ENCODE measurements at places on chromosomes 12 and 14.
A peak's percentile ranks its signal among the peaks of the same experiment; 100 is the strongest.

DNA sequence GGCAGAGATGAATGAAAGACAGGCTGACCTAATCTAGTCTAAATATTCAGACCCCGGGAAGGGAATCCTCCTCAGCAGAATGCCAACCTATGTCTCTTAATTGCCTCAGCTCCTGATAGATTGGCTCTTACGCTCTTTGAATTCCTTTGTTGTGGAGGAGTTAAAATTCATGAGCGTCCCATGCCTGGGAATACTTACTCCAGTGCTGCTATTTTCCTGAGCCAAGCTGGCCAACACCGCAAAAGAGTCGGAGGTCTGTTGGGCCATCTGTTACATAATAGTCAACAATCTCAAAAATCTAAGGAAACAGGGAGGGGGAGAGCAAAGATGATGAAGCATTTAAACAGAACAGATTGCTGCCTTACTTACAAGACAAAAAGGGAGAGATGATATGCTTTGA is 182.8 kb downstream of the ASCL1 start:
- DNase-seq, result no peak

DNA sequence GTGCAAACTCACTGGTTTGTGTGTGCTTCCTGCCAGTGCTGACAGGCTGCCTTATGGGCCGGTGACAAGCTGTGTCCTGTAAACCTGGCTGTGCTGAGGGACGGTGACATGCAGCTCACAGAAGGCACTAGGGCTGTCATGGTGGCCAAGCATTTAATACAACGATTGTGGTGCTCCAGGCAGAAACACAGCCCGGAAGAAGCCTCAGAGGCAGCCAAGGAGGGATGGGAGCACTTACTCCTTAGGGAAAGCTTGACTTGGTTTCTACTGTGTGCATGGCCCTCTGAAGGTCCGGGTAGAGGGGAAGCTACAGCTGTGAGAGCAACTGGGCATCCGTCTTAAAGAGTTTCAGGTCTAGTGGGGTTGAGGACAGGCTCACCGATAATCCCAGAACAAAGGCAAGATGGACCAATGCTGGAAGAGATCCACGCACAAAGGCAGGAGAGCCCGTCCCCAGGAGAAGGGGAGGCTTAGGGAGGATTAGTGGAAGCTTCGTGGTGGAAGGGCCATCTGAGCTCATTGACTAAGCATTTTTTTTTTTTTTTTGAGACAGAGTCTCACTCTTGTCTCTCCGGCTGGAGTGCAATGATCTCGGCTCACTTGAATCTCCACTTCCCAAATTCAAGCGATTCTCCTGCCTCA is 10.7 kb upstream of the MCRS1 start:
- DNase-seq, result no peak

GRCh38 chr12:26295001-26295400 is 99.6 kb downstream of the SSPN start:
- no peak for DNase-seq

DNA sequence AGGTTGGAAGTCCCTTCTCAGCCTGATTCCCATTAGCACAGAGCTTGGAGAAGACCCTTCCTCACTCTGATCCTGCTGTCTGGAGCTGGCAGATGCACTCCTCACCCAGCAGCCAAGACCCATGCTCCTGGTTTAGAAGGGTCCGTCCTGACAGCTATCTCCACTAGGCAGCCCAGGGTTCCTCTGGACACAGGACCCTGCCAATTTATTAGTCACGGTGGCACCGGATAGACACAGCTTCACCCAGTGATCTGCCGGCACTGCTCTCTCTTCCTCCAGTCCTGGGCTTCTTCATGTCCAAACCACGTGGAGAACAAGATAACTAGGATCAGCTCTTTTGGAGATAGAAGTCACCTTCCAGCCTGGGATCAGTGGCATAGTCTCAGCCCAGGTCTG is 26.2 kb upstream of the TCL1B start:
- DNase-seq, result no peak

GRCh38 chr12:66984962-66985361 is 284.2 kb upstream of the CAND1 start:
- DNase-seq, result no peak

GRCh38 chr12:6605421-6606330 is 1.5 kb downstream of the CHD4 start:
- DNase-seq, result peak; percentile 62

DNA sequence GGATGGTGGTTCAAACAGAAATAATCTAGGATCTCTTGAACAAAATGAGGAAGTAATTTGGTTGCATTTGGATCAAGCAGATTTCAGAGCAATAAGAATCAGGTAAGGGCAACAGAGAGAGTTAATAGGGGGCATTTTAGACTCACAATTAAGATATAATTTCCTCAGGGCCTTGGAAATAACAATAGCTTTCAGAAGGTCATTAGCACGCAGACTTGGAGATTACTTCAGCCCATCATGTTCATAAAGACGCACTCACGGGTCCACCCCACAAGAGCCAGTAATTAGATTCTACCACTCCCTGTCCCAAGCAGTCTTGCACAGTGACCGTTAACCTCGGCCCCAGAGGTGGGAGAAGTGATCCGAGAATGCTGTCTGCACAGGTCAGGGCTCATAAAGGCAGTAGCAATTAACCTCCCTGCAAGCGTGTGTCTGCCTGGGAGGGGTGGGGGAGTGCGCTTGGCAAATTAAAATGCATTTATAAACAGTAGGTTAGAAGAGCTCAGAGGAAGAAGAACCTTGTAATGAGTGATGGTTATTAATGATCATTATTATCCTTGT is 125.7 kb upstream of the CCDC196 start:
- no peak for DNase-seq

DNA sequence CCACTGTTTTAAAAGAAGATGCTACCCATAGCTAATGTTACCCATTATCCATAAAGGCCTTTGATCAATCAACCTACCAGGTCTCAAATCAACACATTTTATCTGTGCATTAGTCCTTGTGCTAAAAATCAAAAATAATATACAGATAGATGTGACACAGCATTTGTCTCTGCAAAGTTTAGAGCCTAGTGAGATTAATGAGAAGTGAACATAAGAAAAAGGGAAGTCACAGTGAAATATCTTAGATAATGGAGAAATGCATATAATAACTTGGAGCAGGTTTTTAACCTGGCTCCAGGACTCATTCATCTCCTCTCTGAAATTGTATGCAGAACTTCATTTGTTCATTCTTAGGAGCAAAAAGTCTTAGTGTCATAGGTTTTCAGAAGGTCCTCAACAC is 7.2 kb downstream of the PDE3A start:
- DNase-seq, result no peak

GRCh38 chr12:125519026-125519651 is 453.9 kb downstream of the AACS start:
- DNase-seq, result no peak

- DNase-seq, result no peak
Measured at GRCh38 chr12:104638851-104639240, 182.1 kb downstream of the CHST11 start.

DNA sequence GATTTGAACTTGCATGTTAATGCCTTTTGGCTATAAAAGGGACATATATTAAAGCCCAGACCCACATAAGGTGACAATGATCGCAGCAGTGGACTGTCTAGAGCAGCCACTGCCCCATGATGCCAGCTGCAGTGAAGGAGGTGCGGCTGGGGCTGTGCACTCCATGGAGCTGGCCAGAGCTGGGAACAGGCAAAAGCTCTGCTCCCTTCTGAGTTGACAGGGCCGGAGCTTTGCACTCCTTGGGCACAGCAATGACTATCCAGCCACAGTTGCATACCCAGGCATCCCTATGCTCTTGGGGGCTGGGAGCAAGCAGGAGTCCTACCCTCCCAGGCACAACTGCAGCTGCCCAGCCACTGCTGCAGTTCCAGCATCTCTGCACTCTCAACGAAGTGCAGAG is 50.2 kb downstream of the EGLN3 start:
- DNase-seq, result no peak

GRCh38 chr12:98224584-98225221 is 290.7 kb upstream of the TMPO start:
- no peak for DNase-seq

GRCh38 chr12:119620490-119620889 is 26.9 kb downstream of the TMEM233 start:
- DNase-seq, result no peak

DNA sequence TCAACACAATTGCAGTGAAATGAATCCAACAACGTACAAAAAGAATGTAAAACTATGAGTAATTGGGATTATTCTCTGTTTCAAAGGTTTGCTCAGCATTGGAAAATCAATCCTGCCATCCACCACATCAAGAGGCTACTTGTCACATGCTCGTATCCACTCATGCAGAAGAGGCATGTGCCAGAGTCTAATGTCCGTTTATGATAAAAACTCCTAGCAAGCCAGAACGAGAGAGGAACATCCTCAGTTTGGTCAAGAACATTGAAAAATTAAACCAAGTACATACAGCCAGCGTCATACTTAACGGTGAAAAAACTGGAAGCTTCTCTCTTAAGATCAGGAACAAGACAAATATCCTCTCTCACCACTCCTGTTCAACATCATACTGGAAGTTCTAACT is 563.9 kb upstream of the TMEM132C start:
- DNase-seq, result no peak

DNA sequence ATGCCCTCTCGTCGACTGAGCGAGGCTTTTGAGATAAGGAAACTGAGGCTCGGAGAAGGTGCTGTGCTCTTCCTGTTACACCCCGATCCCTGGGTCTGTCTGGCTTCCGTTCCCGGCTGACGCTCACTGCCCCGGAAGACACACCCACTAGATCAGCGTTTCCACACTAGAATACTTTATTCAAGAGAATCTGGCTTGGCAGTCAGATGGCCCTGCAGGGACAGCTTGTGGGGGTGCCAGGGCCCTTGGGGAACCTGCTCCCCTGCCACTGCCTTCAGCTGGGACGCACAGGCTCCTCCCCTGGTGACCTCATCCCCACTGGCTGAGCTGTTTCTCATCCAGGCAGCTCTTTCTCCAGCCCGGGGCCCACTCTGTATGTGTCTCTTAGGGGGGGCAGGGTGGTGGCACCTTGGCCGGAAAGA is 13.7 kb downstream of the PGF start:
- DNase-seq, result no peak

- no peak for DNase-seq
Measured at GRCh38 chr14:78838959-78839358, 668.8 kb downstream of the NRXN3 start.

DNA sequence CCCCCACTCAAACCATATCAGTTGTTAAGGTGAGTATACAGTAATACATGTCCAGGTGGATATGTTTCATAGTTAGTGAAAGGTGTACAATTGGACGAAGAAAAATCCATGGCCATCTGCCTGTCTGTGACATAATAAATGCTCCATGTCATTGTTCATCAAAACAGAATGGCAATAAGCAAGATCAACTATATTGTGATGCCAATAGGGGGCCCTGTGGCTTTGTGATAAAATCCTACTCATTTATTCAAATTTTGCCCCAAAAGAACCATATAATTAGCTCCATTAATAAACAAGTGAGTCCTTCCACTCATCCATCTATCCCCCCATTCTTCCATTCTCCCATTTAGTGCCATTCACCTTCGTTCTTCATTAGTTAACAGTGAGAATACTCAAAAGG is 102.0 kb downstream of the MGST1 start:
- no peak for DNase-seq

GRCh38 chr14:37081218-37081617 is 91.2 kb downstream of the SLC25A21 start:
- DNase-seq, result no peak

- DNase-seq, result no peak
Measured at GRCh38 chr14:69635981-69636639, 24.7 kb downstream of the SUSD6 start.

- DNase-seq, result no peak
Measured at GRCh38 chr12:6935371-6936193, 7.8 kb downstream of the ATN1 start.

DNA sequence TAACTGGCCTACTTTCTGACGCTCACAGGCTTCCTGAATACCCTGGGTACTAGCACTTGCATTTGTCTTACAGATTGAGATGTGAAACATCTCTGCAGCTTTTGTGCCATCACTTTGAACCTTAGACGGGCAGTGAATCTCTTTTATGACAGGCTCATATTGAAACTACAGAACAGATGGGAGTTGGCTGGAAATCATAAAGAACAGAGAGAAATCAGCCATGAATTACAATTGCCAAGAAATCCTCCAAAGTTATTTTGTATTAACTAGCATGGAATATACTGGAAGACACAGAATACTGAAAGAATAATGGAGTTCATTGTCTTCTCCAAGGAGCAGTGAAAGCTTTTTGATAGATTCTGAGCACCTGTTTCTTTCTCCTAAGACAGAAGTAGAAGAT is 32.7 kb downstream of the MYF5 start:
- DNase-seq, result no peak

GRCh38 chr12:119006746-119007145 is 25.4 kb downstream of the SRRM4 start:
- DNase-seq, result peak; percentile 68

DNA sequence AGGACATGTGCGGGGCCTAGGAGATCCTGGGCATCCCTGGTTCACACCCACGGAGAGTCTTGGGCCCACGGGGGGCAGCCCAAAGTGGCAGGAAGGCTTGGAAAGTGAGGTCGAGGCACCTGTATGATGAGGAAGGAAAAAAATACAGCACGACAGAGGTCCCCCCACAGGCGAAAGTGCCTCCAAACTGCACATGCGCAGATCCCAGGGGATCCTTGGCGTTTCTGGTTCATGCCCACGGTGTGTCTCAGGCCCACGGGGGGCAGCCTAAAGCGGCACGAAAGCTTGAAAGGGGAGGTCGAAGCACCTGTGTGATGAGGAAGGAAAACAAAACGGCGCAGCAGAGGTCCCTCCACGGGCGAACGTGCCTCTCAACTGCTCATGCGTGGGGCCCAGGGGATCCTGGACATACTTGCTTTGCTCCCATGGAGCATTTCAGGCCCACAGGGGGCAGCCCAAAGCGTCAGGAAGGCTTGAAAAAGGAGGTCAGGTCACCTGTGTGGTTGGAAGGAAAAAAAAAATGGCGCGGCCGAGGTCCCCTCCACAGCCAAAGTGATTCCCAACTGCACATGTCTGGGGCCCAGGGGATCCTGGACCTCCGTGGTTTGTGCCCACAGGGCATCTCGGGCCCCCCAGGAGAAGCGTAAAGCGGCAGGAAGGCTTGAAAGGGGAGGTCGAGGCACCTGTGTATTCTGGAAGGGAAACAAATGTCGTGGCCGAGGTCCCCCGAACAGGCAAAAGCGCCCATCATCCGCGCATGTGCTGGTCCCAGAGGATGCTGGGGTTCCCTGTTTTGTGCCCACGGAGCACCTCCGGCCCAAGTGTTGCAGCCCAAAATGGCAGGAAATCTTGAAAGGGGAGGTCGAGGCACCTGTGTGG is 582.6 kb downstream of the ALG10 start:
- DNase-seq, result peak; percentile 21

GRCh38 chr12:55797068-55797467 is 20.5 kb downstream of the SARNP start:
- no peak for DNase-seq

- no peak for DNase-seq
Measured at GRCh38 chr12:64525461-64526160, 73.7 kb downstream of the TBK1 start.

- DNase-seq, result no peak
Measured at GRCh38 chr14:21078287-21078686, 8.2 kb downstream of the ARHGEF40 start.

GRCh38 chr12:128801879-128802391 is 21.8 kb downstream of the SLC15A4 start:
- no peak for DNase-seq
